ENCODE measurements at places on chromosomes 1 and 21.

DNA sequence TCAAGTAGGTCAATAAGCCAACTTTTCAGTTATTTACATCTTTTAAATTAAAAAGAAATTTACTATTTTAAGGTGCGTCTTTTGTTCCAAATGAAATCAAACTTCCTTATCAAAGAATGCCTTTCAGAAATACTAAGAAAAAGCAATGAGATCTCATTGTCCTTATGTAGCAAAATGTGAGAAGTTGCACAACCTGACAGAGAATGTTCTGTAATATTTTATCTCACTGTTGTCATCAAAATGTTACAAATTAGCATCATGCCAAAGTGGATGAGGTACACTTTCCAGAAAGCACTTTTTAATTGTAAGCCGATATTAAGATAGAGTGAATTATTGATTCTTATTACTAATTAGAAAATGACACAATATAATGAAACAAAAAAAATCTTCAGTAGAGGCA, 50.4 kb downstream of the KCNT2 start:
- no peak for DNase-seq

DNA sequence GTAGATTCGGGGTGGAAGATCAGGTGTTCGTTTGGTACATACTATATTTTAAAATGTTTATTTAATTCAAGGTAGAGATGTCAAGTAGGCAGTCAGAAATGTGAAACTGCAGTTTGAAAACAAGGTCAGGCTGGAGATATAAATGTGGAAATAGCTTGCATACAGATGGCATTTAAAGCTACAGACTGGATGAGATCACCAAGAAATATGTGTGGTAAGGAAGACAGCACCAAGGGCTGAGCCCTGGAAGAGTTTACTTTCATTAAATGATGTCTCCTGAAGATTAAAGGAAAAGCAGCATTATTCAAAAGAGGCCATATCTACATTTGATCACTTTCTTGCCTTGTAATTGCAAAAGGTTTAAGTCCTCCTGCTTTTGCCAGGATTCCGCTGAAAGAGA, 271.3 kb downstream of the PTBP2 start:
- no peak for DNase-seq

DNA sequence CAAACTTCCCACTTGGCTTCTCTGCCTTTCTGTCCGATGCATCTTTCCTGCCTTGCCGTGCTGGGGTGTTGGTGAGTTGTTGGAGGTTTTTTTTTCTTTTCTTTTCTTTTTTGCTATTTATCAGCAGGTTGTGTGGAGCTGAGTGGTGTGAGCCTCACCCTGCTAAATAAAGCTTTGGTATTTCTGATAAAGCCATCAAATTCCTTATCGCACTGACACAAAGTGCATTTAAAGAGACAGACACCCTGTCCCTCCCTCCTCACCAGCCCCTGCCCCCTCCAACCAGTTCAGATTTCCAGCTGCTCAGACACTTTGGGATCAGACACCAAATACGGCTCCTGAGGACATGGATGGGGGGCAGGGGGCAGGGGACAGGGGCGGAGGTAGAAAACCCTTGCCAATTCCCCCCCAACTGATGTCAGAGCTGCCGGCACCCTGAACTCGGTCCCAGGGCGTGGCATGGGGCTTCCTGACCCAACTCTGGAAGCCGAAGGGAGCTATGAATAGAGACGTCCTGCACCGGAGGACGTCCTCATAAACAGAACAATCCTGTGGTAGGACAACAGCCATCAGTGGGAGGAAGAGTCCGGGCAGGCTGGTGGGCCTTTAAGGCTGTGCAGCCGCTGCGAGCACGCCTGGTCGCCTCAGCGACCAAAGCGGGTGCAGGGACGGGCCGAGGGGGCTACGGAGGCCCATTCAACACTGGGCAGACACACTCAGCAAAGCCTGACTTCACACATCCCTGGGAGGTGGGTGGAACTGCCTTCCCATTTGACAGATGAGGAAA, 79.0 kb downstream of the CASZ1 start:
- DNase-seq = no peak

GRCh38 chr1:21869620-21870121, 57.6 kb downstream of the LDLRAD2 start:
- peak; percentile 82 for DNase-seq

DNA sequence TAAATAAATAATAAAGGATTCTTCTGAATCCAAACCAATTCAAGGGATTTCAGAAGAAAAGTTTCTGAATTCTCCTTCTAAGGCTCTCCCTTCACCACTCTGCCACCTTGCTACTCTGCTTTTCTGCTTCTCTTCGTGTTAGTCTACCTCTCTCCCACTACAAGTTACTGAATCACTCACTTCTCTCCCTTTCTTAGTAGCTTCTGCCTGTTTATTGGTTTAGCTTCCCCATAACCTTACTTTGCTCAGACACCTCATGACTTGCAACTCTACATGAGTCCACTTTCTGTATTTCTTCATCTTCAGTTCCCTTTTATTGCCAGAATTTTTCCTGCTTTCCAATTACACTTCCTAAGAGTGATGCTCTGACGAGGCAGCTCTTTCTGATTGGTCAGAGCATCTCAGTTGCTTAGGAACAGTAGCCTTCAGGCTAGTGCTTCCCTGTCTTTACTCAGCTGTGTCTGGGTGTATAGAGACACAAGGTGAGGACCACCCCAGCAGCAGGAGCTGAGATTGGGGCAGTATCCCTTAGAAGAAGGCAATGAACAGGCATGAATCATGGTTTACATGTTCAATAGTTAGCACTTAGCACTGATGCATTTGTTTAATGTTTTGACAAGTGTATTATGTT, 144.6 kb downstream of the SLC30A10 start:
- DNase-seq = no peak

- no peak for DNase-seq
Measured at GRCh38 chr1:8318436-8318835, 522 bp downstream of the SLC45A1 start.

- DNase-seq = no peak
Measured at GRCh38 chr1:4056422-4056821, 156.3 kb upstream of the C1orf174 start.

DNA sequence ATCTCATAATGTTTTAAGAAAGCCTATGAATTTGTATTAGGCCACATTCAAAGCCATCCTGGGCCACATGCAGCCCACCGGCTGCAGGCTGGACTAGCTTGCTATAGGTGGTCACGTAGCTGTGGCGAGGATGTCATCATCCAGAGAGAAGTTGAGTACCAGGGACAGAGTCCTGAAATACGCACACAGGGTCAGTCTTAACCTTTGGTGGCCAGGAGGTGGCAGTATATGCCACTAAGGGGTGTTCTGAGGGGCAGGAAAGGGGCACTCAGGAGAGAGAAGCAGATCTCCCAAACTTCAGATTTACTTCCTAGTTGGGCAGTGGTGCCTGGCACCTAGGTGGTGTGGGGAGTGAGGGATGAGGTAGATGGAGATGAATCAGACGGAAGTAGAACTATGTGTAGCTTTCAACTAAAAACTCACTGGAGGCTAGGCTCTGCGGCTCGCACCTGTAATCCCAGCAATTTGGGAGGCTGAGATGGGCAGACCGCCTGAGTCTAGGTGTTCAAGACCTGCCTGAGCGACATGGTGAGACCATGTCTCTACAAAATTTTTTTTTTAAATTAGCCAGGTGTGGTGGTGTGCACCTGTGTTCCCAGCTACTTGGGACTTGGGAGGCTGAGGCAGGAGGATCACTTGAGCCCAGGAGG, 16.3 kb upstream of the CDK18 start:
- peak; percentile 64 for DNase-seq

DNA sequence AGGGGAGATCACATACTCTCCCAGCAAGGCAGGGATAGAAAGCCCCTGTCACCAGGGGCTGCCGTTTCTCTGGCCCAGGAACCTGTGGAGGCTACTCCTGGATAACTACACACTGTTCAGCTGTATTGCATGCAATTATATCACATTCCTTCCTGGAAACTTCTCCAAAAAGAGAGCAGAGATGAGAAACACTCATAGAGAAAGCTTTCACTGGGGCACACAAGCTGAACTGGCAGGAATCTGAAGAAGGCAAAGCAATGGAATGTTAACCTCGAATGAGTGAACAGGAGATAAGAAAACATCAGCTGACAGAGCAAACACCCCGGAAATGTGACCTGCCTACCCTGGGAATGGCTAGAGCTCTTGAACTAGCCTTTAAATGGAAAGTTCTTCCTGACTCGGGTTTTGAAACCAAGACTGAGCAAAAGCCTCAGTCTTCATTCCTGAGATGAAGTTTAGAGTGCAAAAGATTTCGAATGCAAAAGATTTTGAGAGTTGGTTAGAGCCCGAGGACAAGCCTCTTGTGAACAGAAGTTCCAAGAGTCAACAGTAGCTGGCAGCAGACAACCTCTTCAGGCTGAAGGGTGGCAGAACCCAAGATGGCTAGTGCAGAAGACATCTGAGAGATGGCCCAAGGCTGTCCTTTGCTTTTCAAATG, 32.3 kb downstream of the CCN1 start:
- DNase-seq = peak; percentile 48

DNA sequence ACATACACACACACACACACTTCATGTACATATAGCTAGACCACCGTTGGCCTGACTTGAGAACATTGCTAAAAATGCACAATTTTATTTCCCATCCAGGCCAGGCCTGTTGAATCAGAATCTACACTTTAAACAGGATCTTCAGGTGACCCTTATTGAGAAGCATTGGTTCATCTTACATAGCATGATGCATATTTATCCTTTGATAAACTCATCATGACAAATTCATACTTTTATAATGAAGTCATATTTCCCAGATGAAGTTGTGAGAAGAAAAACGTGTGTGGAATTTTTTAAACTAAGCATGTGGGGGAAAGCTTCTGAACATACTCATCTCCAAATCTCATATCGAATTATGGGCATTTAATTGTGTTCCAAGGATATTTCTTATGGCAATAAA, 877.7 kb downstream of the MRPL39 start:
- no peak for DNase-seq

DNA sequence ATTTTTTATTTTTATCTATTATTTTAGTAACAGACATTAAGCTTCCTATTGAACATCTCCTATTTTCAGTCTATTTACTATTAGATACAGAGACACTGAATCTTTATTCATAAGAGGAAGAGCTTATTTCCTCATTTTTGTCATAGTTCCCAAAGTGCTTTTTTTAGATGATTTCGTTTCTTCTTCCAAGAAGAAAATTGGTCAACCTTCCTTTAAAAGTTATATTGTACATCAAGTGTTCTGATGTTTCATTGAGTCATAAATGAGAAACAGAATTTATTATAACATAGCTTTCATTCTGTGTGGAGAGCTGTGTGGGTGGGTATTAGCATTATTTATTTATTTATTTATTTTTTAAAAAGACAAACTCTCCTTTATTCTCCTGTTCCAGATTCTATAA, 50.6 kb upstream of the BACH1 start:
- no peak for DNase-seq

DNA sequence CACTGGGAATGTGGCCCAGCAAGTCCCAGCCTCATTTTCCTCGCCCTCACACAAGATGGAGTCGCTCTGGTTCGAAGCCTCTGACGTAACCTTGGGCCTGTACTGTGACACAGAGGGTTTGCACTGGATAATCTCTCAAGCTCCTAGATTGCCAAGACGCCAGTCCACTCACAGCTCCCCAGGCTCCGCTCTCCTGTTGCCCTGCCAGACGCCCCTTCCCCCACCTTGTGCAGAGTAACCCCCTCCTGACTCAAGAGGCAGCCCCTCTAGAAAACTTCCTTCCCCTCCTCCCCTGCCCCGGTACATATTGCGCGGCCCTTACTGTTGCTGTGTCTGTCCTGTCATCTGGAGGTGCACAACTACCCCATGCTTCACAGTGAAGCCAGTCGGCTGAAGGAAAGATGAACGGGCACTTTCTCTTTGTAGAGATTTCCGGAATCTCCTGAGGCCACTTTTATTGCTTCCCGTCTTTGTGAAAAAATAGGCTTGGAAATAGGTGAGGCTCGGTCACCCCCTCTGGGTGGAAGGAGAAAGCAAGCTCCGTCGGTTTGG, 981 bp upstream of the KIAA1614 start:
- no peak for DNase-seq

DNA sequence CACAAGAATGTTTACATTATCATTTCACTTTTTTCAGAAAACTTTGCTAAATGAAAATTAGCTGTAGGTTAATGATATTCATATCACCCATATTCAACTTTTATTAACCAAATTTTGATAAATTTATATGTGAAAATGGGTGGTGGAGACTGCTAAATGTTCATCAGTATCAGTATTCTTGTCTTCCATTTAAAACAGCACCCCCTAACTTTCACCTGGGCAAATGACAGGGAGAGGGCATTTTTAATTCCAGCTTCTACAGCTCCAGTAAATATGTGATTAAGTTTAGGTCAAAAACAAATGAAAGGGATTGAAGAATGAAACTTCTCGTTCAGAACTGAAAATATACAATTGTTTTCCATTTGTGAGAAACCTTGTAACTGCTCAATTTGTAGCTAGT, 722.2 kb downstream of the KCNT2 start:
- no peak for DNase-seq

DNA sequence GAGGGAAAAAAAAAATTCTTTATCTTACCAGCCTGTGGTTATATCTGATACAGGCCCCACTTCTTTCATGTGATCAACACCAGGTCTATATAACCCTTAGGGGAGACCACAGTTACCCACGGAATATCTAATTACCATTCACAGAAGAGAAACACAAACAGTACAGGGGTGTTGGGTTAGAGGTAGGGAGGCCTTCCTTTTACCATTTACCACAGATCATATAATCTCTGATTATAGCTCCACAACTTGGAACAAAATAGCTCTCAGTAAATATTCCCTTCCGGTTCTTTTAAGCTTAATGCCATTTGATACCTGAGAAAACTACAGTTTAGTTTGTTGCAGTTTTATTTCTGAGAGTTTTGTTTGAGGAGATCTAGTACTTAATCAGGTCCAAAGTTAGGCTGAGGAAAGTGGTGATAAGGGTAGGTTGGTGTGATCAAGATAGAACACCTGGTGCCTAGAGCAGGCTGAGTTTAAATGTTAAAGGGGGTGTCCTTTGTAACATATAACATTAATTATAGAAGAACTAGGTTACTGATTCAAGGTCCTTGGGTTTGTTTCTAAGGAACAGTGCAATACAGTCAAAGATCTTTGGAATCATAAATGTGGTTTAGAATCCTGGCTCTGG, 14.1 kb downstream of the EPB41 start:
- DNase-seq = no peak

Data from adrenal gland (tissue), 19 donors.